T follicular helper cell (primary cell): ENCODE measurements at places on chromosomes 1 and 21.

DNA sequence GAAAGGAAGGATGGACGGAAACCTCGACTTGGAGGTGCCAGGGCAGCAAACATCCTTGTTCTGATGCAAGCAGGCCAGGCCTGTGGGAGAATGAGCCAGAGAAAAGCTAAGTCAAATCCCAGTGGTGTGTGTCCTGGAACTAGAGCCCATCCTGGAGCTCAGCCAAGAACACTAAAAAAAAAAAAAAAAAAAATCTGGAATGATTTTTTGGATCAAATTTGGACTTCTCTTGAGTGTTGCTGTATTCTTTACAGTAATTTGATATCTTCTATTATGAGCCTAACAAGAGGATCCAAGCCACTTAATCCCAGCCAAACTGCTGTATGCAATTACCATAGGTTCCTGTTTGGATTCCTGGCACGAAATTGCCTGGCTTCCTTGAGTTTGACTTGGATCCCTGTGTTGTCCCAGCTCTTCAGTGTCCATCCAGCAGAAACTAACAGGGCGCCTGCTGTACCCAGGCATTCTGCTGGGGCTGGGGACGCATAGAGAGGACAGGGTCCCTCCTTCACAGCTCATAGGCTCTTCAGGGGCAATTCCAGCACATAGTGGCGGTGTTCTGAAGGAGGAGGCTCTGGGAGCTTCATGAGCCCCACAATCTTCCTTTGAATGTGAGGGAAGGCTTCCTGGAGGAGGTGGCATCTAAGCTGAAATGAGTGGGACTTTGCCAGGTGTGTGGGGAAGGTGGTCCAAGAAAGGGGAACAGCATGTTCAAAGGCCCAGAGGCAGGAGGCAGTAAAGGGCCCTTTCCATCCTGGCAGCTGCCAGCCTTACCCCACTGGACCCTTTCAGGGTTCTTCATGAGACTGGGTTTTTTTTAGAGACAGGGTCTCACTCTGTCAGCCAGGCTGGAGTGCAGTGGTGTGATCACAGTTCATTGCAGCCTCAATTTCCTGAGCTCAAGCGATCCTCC lies 24.7 kb downstream of the EPHX1 start:
- DNase-seq: no peak

DNA sequence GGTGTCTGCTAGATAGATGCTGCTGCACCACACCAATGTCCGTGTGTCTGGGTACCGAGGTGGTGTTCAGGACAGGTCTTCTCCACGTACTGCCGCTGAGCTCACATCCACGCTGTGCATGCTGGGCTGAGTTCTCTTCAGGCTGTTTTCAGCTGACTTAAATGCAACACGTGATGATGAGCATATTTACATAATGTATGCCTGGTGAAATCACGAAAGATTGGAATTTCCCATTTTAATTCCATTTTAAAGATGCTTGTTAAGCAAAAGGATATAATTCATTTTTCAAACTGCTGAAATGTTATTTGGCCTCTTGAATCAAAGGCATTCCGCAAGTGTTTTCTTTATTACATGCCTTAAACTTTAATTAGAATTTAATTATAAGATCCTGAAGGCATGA lies 107.9 kb downstream of the FGGY start:
- DNase-seq: no peak

DNA sequence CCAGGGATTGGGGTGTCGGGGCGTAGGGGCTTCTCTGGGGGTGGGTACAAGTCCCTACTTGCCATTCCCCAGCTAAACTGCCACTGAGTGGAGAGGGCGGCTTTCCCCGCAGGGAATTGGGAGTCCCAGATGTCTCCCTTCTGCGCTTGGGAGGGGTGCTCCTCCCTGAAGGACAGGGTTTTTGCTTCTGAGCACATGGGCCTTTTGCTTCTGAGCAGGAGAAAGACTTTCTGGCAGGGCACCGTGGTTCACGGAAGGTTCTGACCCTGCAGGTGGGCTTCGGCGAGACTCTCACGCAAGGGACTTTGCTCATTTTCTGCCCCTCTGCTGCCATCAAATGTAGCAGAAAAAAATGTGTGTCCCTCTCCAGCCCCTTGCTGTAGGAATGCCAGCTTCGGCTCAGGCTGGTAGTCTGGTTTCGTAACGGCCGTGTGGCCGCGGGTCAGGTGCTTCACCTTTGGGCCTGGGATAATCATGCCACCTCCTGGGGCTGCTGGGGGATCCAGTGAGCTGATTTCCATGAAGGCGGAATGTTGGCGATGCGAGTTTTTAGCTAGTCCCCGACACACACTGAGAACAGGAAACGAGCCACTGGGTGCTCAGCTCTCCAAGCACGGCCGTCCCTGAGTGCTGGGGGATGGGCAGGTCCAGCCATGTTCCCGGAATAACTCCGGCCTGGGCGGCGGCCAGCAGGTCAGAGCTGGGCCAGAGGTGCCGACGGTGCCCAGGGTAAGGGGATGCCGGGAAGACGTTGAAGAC lies 364.0 kb downstream of the CAMTA1 start:
- no peak for DNase-seq

- DNase-seq: no peak
Observed at GRCh38 chr1:52602856-52603600, 857 bp downstream of the GPX7 start.

GRCh38 chr1:43376723-43377235 lies 9.0 kb upstream of the ELOVL1 start:
- DNase-seq: no peak

DNA sequence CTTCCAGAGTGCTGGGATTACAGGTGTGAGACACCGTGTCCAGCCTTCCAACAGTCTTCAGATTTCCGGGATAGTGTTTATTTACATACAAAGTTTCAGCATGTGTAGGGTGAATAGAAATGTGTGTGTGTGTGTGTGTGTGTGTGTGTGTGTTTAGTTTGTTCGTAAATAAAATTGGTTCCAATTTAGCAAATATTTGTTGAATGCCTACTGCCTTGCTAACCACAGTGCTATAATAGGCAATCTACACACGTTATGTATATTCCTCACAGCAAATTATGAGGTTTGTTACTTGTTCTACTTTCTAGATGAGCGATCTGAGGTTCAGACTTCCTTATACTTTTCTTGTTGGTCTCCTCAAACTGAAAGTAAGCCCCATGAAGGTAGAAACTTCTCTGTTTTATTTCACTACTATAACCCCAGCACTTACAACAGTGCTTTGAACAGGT lies 32.8 kb upstream of the EPS15 start:
- DNase-seq: no peak

DNA sequence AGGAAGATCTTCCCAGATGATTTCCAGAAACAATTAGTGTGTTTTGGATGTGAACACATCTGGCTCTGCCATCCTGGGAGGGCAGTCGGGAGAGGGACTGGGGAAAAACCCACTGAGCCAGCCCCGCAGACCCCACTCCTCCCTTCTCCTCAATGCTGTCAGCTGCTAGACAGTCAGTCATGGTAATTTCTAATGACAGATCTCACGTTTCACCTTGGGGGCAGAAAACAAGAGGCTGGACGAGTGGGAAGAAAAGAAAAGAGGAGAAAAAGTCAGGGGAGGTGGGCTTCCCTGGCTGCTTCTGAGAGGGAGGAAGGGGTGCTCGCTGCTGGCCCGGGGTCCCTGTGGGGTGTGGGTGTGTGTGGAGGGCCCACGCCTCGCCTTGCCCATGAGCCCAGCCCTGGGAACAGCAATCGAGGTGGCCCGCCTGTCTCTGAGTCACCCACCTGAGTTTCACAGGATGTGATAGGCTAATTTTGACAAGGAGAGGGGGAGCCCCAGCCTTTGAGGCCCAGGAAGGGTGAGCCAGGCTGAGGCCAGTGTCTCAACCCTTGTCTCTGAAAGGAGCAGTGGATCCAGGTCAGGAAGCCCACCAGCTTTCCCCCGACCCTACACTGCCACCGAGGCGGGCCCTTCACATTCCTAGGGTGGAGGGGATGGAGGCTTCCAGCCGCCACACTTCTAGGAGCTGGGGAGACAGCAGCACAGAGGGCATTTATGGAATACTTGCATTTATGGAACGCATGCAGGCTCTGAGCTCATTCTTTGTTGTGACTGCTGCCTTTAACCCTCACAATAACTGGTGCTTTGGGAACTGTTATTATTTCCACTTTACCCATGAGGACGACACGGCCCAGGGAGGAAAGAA lies 49.1 kb upstream of the IFNLR1 start:
- DNase-seq: no peak

DNA sequence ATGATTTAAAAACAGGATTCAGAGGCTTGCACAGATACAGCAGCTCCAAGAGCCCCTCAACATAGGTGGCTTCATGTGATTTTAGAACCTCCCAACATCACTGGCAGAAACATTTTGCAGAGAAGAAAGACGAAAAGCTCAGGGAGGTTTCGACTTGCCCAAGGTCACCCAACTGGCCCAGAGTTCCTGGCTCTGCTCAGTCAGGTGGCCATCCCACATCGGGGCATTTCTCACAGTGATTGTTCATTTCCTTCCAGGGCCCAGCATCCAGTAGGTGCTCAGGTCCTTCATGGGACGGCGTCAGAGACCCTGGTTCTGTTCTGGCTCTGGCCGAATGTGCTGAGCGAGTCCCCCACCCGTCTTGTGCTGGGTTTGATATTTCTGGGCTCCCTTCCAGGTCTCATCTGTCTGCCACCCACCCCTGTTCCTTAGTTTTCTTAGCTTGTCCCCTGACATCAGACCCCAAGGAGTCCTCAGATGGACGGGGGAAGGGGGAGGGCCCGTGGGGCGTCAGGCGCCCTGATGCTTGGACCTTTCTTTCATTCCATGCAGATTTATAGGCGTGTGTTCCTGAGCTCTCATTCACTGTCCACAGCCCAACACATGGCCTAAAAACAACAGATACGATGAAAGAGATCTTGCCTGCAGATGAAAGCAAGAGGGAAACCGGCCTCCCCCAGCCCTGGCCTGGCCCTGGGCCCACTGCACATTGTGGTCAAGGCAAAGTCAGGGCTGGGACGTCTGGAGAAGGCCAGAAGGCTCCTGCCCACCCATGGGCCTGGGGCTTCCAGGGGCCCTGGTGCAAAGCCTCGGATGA lies 123.1 kb upstream of the ZBTB40 start:
- no peak for DNase-seq

GRCh38 chr21:45114072-45114471 lies 39.7 kb downstream of the ADARB1 start:
- DNase-seq: no peak

DNA sequence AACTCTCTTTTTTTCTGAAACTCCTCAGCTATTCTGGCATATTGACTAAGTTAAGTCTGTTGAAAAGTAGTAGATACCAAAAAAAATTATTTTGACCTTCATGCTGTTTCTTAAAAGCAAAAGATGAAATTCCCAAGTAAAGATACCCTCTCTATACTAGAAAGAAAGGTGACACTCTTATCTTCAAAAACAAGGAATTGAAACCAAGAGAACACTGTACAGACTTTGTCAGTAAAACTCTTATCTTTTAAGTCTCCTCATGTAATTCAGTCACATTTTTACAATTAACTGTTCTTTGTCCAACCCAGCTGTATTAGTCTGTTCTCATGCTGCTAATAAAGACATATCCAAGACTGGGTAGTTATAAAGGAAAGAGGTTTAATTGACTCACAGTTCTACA lies 496.2 kb downstream of the LTN1 start:
- no peak for DNase-seq

- DNase-seq: no peak
Observed at GRCh38 chr1:113453771-113454083, 63.4 kb downstream of the MAGI3 start.

- no peak for DNase-seq
Observed at GRCh38 chr1:32736812-32737791, 34.5 kb upstream of the SYNC start.

GRCh38 chr1:107706182-107706581 lies 258.8 kb downstream of the VAV3 start:
- DNase-seq: no peak

GRCh38 chr21:45384656-45385548 lies 20.1 kb upstream of the COL18A1 start:
- DNase-seq: no peak

DNA sequence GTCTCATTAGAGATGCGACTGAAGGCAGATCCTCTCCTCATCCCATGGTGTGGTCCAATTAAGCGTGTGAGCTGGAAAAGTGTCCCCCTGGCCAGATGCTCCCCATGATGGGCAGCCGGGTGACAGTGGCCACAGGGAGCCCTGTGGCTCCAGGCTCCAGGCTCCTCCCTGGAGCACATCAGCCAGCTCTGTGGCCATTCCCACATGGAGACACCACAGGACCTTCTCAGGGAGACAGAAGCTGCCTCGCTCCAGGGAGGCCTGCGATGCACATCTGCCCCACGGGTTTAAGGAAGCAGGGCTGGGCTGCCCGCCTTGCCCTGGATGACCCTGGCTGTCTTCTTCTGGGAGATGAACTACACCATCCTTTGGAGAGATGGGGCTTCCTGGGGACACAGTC lies 99.9 kb upstream of the TLR5 start:
- no peak for DNase-seq

- no peak for DNase-seq
Observed at GRCh38 chr1:175443332-175443731, 250.8 kb upstream of the KIAA0040 start.

DNA sequence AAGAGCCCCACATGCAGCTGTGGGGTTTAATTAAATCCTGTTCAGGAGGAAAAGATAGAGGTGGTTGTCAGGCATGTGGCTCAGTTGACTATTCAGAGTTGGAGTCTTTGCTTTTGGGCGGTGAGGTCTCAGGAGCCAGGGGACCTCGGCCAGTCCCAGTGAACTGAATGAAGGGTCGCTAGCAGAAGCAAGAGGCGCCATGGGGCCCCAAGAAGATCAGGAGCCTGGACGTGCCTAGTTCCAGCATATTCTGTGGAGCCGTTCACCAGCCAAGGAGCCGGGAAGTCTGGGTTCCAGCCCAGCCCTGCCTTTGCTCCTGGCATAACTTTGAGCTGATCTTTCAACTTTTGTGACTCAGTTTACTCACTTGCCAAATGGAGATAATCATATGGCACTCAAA lies 217.7 kb upstream of the IRF2BP2 start:
- no peak for DNase-seq

GRCh38 chr1:181655756-181656155 lies 172.4 kb downstream of the CACNA1E start:
- no peak for DNase-seq

GRCh38 chr1:79322511-79323027 lies 316.0 kb upstream of the ADGRL4 start:
- no peak for DNase-seq

- DNase-seq: no peak
Observed at GRCh38 chr1:115475901-115476300, 137.9 kb upstream of the NGF start.

GRCh38 chr1:46605232-46605631 lies 1.2 kb upstream of the MKNK1 start:
- no peak for DNase-seq

GRCh38 chr1:6502000-6502891 lies 10.8 kb upstream of the PLEKHG5 start:
- DNase-seq: no peak

- DNase-seq: no peak
Observed at GRCh38 chr1:5907966-5908365, 84.3 kb downstream of the NPHP4 start.

- no peak for DNase-seq
Observed at GRCh38 chr1:221743416-221744208, 1.7 kb upstream of the DUSP10 start.
